ENCODE measurements at places on chromosomes 5 and 9. TPM values are rescaled to one million over a fixed set of nuclear protein-coding genes. Genes with fewer than 3 reads are reported as not detected.
A peak's percentile ranks its signal among the peaks of the same experiment; 100 is the strongest.

DNA sequence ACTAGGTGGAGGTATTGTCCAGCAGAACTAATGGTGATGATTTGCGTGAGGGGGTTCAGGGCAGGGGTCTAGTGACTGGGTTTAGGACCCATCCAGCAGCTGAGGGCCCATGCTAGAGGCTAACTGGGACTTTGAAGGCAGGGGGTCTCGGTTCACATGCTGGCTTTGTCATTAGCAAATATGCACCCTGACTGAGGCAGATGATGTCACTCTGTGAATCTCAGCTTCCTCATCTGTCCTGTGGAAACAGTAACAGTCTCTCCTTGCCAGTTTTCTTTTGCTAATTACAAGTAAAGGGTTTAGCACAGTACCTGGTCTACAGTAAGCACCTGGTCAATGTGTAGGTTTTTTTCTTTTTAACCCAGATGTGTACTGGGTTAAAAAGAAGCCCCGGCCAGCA, 5.2 kb downstream of the SH2D3C start:
- no peaks in the 10 kb centered on the region for H3K4me1 ChIP-seq
- DNase-seq = no peak
- peaks cover 7% of the 10 kb centered on the region for H3K36me3 ChIP-seq
- no peak overlapping the region for H3K27ac ChIP-seq
- H3K4me3 ChIP-seq = no peak overlapping the region

- no peaks in the 10 kb centered on the region for H3K27me3 ChIP-seq
- H3K36me3 ChIP-seq = no peaks in the 10 kb centered on the region
- H3K4me3 ChIP-seq = no peak overlapping the region
- no peaks in the 10 kb centered on the region for H3K4me1 ChIP-seq
Observed at GRCh38 chr9:80028501-80028900, 456.7 kb downstream of the TLE4 start.

DNA sequence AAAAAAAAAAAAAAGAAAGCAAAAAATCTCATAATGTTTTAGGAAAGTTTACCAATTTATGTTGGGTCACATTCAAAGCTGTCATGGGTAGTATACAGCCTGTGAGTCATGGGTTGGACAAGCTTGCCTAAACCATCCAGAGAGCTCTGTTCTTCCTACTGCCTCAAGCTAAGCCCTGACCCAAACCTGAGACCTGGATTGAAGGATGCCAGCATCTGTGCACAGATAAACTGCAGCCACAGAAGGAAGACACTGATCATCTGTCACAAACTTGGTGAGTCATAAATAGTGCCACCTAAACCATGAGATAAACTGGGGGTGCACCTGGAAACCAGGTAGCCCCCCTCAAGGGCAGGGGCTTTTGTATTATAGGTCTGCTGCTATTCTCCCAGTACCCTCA, 31.0 kb downstream of the CSF2 start:
- H3K4me1 ChIP-seq = peaks cover 48% of the 10 kb centered on the region
- DNase-seq = no peak
- no peak overlapping the region for H3K4me3 ChIP-seq
- H3K27ac ChIP-seq = peak overlapping the region; percentile 86

SPATA31A3 gene
- not detected for total RNA-seq

MAPKAP1 gene
- total RNA-seq = 48.7 TPM

C7 gene
- total RNA-seq = not detected

TAF1L gene
- not detected for total RNA-seq

FAM174A gene
- total RNA-seq = 13.3 TPM

Data from Calu3 (cell line).